ENCODE measurements at places on chromosomes 13 and 19.
A peak's percentile ranks its signal among the peaks of the same experiment; 100 is the strongest.

GRCh38 chr19:18058208-18059009, 28.3 kb downstream of the IL12RB1 start:
- H3K4me1 ChIP-seq, result peaks cover 12% of the 10 kb centered on the region
- peaks cover 26% of the 10 kb centered on the region for H3K36me3 ChIP-seq
- peak overlapping the region; percentile 11 for H3K4me3 ChIP-seq
- peak overlapping the region; percentile 57 for H3K27ac ChIP-seq
- H3K27me3 ChIP-seq, result no peaks in the 10 kb centered on the region
- peak; percentile 90 for DNase-seq

DNA sequence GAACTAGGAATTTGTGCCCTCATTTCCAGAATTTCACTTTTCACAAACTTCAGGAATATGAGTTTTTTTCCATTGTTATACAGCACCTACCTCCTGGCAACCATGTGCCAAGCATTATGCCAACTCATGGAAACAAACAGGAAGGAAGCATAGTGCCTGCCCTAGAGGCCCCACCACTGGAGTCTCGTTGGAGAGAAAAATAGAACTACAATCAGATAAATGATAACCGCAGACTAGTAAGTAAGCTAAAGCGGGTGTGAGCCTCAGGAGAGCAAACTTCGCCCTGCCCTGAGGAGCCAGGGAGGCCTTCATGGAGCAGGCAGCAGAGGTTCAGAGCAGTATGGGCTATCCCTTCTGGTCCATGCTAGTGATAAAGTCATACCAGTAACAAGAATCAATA, 75.9 kb downstream of the FRY start:
- DNase-seq, result no peak
- H3K4me3 ChIP-seq, result no peak overlapping the region
- no peaks in the 10 kb centered on the region for H3K27me3 ChIP-seq
- H3K4me1 ChIP-seq, result peaks cover 3% of the 10 kb centered on the region
- H3K27ac ChIP-seq, result no peak overlapping the region

GRCh38 chr19:51593138-51593890, 22.2 kb downstream of the ZNF175 start:
- no peak for DNase-seq
- no peaks in the 10 kb centered on the region for H3K27me3 ChIP-seq
- H3K4me3 ChIP-seq, result peak overlapping the region; percentile 80
- H3K27ac ChIP-seq, result no peak overlapping the region
- H3K4me1 ChIP-seq, result peaks cover 22% of the 10 kb centered on the region

GRCh38 chr19:38743394-38744297, 628 bp downstream of the CAPN12 start:
- no peak overlapping the region for H3K4me3 ChIP-seq
- peaks cover 16% of the 10 kb centered on the region for H3K4me1 ChIP-seq
- no peaks in the 10 kb centered on the region for H3K27me3 ChIP-seq
- H3K27ac ChIP-seq, result no peak overlapping the region
- H3K36me3 ChIP-seq, result no peaks in the 10 kb centered on the region
- no peak for DNase-seq

DNA sequence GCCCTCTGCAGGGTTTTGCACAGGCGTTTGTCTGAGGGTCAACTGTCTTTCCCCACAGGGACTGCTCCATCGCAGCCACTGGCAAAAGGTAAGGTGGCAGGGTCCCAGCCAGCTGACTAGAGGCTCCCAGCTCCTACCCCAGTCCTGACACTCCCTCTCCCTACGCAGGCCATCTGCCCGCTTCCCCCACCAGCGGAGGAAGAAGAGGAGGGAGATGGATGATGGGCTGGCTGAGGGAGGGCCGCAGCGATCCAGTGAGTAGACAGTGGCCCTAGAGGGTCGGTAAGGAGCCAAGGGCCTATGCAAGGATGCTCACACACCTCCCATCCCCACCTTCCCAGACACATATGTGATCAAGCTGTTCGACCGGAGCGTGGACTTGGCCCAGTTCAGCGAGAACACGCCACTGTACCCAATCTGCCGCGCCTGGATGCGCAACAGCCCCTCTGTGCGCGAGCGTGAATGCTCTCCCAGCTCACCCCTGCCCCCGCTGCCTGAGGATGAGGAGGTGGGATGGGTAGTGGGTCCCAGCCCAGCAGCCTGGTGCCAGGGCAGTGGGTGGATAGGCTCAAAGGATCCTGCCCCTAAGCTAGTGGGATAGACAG, 4.0 kb downstream of the HSPB6 start:
- no peaks in the 10 kb centered on the region for H3K27me3 ChIP-seq
- no peak for DNase-seq
- peaks cover 24% of the 10 kb centered on the region for H3K36me3 ChIP-seq
- no peak overlapping the region for H3K4me3 ChIP-seq

DNA sequence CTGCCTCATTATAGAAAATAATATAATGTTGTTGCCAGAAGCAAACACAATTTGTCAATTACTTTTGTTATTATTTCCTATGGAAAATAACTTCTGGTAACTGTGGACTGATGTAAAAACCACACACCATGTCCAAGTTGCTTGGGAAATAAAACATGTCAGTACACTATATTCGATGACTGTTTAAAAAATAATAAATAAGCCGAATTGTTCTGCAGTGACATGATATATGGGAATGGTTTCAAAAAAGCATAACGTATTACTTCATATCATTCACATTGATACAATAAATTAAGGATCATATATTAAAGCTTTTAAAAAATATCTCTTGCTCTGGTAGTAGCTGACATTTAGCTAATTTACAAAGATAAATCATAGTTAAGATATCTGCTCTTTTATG, 2062.1 kb downstream of the PCDH9 start:
- H3K27ac ChIP-seq, result no peak overlapping the region
- no peak for DNase-seq
- H3K27me3 ChIP-seq, result no peaks in the 10 kb centered on the region
- H3K36me3 ChIP-seq, result no peaks in the 10 kb centered on the region

GRCh38 chr13:40210865-40211585, 455.4 kb downstream of the FOXO1 start:
- H3K4me1 ChIP-seq, result peaks cover 15% of the 10 kb centered on the region
- H3K36me3 ChIP-seq, result no peaks in the 10 kb centered on the region
- no peak overlapping the region for H3K27ac ChIP-seq
- H3K27me3 ChIP-seq, result no peaks in the 10 kb centered on the region
- DNase-seq, result no peak

GRCh38 chr13:94411747-94412146, 67.7 kb downstream of the DCT start:
- H3K27ac ChIP-seq, result no peak overlapping the region
- H3K4me3 ChIP-seq, result no peak overlapping the region
- no peaks in the 10 kb centered on the region for H3K36me3 ChIP-seq

GRCh38 chr13:46572752-46573431, 19.9 kb downstream of the LRCH1 start:
- no peaks in the 10 kb centered on the region for H3K27me3 ChIP-seq
- no peak for DNase-seq
- no peaks in the 10 kb centered on the region for H3K36me3 ChIP-seq
- no peak overlapping the region for H3K27ac ChIP-seq

- no peak overlapping the region for H3K27ac ChIP-seq
- H3K4me3 ChIP-seq, result no peak overlapping the region
- no peaks in the 10 kb centered on the region for H3K4me1 ChIP-seq
These were observed 37.7 kb upstream of the PDCD5 start for GRCh38 chr19:32543115-32543900.

- H3K27me3 ChIP-seq, result no peaks in the 10 kb centered on the region
- H3K36me3 ChIP-seq, result peaks cover 33% of the 10 kb centered on the region
- no peak for DNase-seq
- no peaks in the 10 kb centered on the region for H3K4me1 ChIP-seq
These were observed 20.9 kb downstream of the COG6 start for GRCh38 chr13:39676315-39676876.

- no peak overlapping the region for H3K4me3 ChIP-seq
- H3K27me3 ChIP-seq, result no peaks in the 10 kb centered on the region
- H3K36me3 ChIP-seq, result no peaks in the 10 kb centered on the region
- no peak overlapping the region for H3K27ac ChIP-seq
- no peaks in the 10 kb centered on the region for H3K4me1 ChIP-seq
These were observed 294.2 kb downstream of the PCDH17 start for GRCh38 chr13:57925751-57926150.

GRCh38 chr13:113964251-113964995, 9.5 kb downstream of the C13orf46 start:
- peaks cover 13% of the 10 kb centered on the region for H3K36me3 ChIP-seq
- H3K4me3 ChIP-seq, result no peak overlapping the region
- H3K27me3 ChIP-seq, result no peaks in the 10 kb centered on the region
- no peak for DNase-seq

DNA sequence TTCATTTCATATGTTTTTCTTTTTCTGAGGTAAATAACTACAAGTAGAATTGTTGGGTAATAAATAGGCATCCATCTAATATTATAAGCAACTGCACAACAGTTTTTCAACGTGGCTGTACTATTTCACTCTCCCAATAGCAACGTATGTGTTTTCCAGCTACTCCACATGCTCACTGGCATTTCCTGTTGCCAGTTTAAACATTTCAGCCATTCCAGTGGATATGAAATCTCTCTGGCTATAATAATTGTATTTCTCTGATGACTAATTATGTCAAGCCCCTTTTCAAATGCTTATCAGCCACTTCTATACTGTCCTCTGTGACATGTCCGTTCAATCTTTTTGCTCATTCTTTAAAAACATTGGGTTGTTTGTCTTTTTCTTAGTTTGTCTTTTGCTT, 26.8 kb upstream of the ALOX5AP start:
- H3K27ac ChIP-seq, result no peak overlapping the region
- H3K4me3 ChIP-seq, result no peak overlapping the region
- H3K4me1 ChIP-seq, result peaks cover 11% of the 10 kb centered on the region
- no peaks in the 10 kb centered on the region for H3K27me3 ChIP-seq
- no peaks in the 10 kb centered on the region for H3K36me3 ChIP-seq

DNA sequence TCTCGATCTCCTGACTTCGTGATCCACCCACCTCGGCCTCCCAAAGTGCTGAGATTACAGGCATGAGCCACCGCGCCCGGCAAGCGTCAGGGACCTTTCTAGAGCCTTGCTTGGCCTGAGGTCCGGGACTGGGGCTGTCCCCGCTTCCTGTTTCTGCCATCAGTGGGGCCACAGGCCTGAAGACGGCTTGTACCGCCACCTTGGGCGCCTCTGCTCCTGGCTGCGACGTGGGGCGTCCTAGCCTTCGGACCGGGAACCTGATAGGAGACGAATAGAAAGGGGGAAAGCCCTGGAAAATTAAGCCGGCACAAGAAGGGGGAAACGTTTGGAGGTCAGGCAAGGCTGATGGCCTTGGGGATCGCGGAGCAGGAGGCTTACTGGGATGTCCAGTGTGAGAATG, 35.1 kb downstream of the RNF6 start:
- H3K4me1 ChIP-seq, result peaks cover 21% of the 10 kb centered on the region
- H3K4me3 ChIP-seq, result peak overlapping the region; percentile 69
- H3K27ac ChIP-seq, result peak overlapping the region; percentile 77
- H3K27me3 ChIP-seq, result no peaks in the 10 kb centered on the region
- H3K36me3 ChIP-seq, result no peaks in the 10 kb centered on the region
- DNase-seq, result peak; percentile 19

GRCh38 chr19:55546822-55547614, 1.7 kb upstream of the SBK3 start:
- H3K4me1 ChIP-seq, result no peaks in the 10 kb centered on the region
- DNase-seq, result no peak
- no peak overlapping the region for H3K27ac ChIP-seq

GRCh38 chr19:43755256-43755801, 567 bp upstream of the SMG9 start:
- peak; percentile 68 for DNase-seq
- H3K27ac ChIP-seq, result peak overlapping the region; percentile 97
- peaks cover 4% of the 10 kb centered on the region for H3K36me3 ChIP-seq
- H3K4me3 ChIP-seq, result peak overlapping the region; percentile 83

DNA sequence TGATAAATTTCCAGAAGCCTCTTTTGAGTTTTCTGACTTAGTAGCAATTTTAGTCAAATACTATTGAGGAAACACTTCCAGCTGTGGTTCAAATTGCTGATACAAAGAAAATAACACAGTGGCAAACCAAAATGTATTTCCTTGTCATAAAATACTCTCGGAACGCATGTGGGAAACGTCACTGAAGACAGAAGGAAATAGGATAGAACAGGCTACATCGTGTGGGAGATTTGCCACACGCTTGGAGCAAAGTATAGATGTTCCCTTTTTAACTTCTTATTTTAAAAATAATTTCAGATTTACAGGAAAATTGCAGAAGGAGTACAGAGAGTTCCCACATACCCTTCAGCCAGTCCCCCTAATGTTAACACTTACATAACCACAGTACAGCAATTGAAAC, 88.8 kb downstream of the ING1 start:
- no peak for DNase-seq
- no peaks in the 10 kb centered on the region for H3K36me3 ChIP-seq
- H3K27ac ChIP-seq, result no peak overlapping the region

GRCh38 chr13:72536714-72537394, 190.6 kb downstream of the MZT1 start:
- no peak overlapping the region for H3K4me3 ChIP-seq
- H3K27ac ChIP-seq, result no peak overlapping the region
- DNase-seq, result no peak
- H3K4me1 ChIP-seq, result no peaks in the 10 kb centered on the region
- no peaks in the 10 kb centered on the region for H3K36me3 ChIP-seq
- no peaks in the 10 kb centered on the region for H3K27me3 ChIP-seq

- H3K27me3 ChIP-seq, result no peaks in the 10 kb centered on the region
- H3K36me3 ChIP-seq, result no peaks in the 10 kb centered on the region
- no peaks in the 10 kb centered on the region for H3K4me1 ChIP-seq
These were observed 56.7 kb downstream of the GNG7 start for GRCh38 chr19:2645826-2646225.

DNA sequence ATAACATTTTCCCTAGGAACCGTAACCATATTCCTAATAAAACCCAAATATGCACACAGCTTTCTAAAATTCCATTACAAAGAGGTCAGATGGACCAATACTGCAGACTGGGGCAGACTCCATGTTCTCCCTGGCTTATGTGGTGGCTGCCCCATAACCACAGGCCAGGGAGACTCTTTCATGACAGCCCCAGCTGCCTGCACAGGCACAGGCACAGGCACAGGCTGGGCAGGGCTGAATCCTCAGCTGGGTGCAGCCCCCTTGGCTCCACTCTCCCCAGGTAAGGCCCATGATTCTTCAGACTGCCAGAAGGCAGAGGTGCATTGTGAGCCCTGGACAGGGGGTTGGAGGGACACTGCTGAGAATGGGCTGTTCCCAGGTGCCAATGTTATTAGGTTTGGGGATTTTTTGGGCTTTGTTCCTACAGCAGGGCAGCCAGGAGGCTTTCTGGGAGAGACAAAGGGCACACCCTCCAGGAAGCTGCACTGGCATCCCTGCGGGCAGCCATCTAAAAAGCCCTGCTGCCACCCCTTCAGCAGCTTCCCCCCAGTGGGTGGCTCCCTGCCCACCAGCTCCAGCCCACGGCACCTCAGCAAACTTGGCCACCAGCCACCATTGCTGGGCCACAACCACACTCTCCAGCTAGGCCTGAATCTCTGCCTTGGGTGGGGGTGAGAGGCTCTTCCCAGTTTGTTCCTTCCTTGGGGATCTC, 20.0 kb downstream of the DOCK9 start:
- DNase-seq, result no peak
- H3K4me1 ChIP-seq, result no peaks in the 10 kb centered on the region
- H3K27ac ChIP-seq, result no peak overlapping the region
- no peaks in the 10 kb centered on the region for H3K27me3 ChIP-seq
- no peak overlapping the region for H3K4me3 ChIP-seq
- H3K36me3 ChIP-seq, result peaks cover 2% of the 10 kb centered on the region

GRCh38 chr19:5775668-5776309, 8.8 kb downstream of the PRR22 start:
- H3K36me3 ChIP-seq, result no peaks in the 10 kb centered on the region
- no peak overlapping the region for H3K4me3 ChIP-seq
- H3K27ac ChIP-seq, result no peak overlapping the region
- H3K4me1 ChIP-seq, result no peaks in the 10 kb centered on the region
- DNase-seq, result no peak

- no peak overlapping the region for H3K4me3 ChIP-seq
- H3K27ac ChIP-seq, result no peak overlapping the region
- no peaks in the 10 kb centered on the region for H3K27me3 ChIP-seq
These were observed 20.5 kb upstream of the STRN4 start for GRCh38 chr19:46766569-46767317.

- no peak overlapping the region for H3K4me3 ChIP-seq
- H3K27me3 ChIP-seq, result no peaks in the 10 kb centered on the region
These were observed 8.3 kb downstream of the TEKTIP1 start for GRCh38 chr19:3547301-3547731.

Data from natural killer cell (primary cell).